A549 treated with Mapracorat at 1 μM for 4 hours (cell line): ENCODE measurements at places on chromosomes 1 and 21. TPM values are rescaled to one million over a fixed set of nuclear protein-coding genes. Genes with fewer than 3 reads are reported as not detected.

FOXO6 gene
- total RNA-seq, result 0.40 to 1.2 TPM (median 0.80 TPM) in 5 replicates

FAAH gene
- total RNA-seq, result 0.45 to 1.00 TPM (median 0.81 TPM) in 5 replicates

KMO gene
- 0.64 to 1.6 TPM (median 1.0 TPM) in 5 replicates for total RNA-seq

BEST4 gene
- 0.29 to 0.51 TPM (median 0.42 TPM) in 5 replicates for total RNA-seq

GBP1 gene
- 0.14 to 0.48 TPM (median 0.19 TPM) in 5 replicates for total RNA-seq

CYP4B1 gene
- 0.16 TPM in 1 of 5 replicates, not detected in the others for total RNA-seq

ARID1A gene
- total RNA-seq, result 33.6 to 39.1 TPM (median 35.6 TPM) in 5 replicates

PTPN7 gene
- total RNA-seq, result not detected in 5 replicates

UBL4B gene
- total RNA-seq, result not detected in 5 replicates

AGO1 gene
- total RNA-seq, result 3.0 to 4.5 TPM (median 4.4 TPM) in 5 replicates

MEX3A gene
- 1.2 to 2.4 TPM (median 1.6 TPM) in 5 replicates for total RNA-seq

TMCO4 gene
- total RNA-seq, result 5.0 to 7.4 TPM (median 6.0 TPM) in 5 replicates

ACOT11 gene
- total RNA-seq, result 1.7 to 2.5 TPM (median 2.3 TPM) in 5 replicates

BNIPL gene
- 0.06 to 0.30 TPM (median 0.15 TPM) in 5 replicates for total RNA-seq

FABP3 gene
- not detected in 5 replicates for total RNA-seq

PADI3 gene
- 0.85 to 1.4 TPM (median 1.1 TPM) in 5 replicates for total RNA-seq

H3-3A gene
- total RNA-seq, result 389 to 432 TPM (median 410 TPM) in 5 replicates

LRRN2 gene
- total RNA-seq, result 11.7 to 15.3 TPM (median 12.7 TPM) in 5 replicates

HPDL gene
- total RNA-seq, result 2.6 to 4.5 TPM (median 3.6 TPM) in 5 replicates

CCDC27 gene
- not detected in 5 replicates for total RNA-seq

SPRR1A gene
- not detected in 5 replicates for total RNA-seq

CSMD2 gene
- not detected in 5 replicates for total RNA-seq

C1QC gene
- total RNA-seq, result not detected in 5 replicates

C2CD4D gene
- total RNA-seq, result not detected in 5 replicates

SLAMF9 gene
- total RNA-seq, result 0.12 to 0.94 TPM (median 0.49 TPM) in 5 replicates

TMEM234 gene
- 8.2 to 9.2 TPM (median 8.7 TPM) in 5 replicates for total RNA-seq

MFSD2A gene
- 6.1 to 7.6 TPM (median 6.9 TPM) in 5 replicates for total RNA-seq

BRINP3 gene
- not detected in 5 replicates for total RNA-seq

CFAP107 gene
- not detected in 5 replicates for total RNA-seq

S100A16 gene
- 481 to 560 TPM (median 517 TPM) in 5 replicates for total RNA-seq

MFAP2 gene
- total RNA-seq, result 0.34 to 1.00 TPM (median 0.88 TPM) in 5 replicates
